ENCODE measurements at places on chromosomes 5 and 9.
A peak's percentile ranks its signal among the peaks of the same experiment; 100 is the strongest.

DNA sequence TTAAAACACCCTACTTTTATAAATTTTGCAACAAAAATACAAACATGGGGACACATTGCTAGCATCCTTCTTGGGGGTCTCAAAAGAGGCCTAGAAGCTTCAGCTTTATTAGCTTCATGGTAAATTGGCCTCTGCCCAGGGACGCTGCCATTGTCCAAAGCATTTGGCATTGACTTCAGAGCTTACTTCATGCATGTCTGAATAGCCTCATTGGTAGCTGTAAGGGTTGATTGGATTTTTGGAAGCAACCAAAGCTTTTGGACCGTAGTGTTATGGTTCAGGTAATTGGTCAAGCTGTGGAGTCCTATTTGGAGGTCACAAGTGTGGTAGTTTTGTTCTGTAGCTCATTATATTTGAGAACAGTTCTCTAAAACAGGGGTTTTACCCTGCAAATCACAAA lies 411.7 kb upstream of the SLC24A2 start:
- no peak for DNase-seq

- DNase-seq, result peak; percentile 69
These were observed 122.5 kb downstream of the SLC1A3 start for GRCh38 chr5:36728697-36729543.

DNA sequence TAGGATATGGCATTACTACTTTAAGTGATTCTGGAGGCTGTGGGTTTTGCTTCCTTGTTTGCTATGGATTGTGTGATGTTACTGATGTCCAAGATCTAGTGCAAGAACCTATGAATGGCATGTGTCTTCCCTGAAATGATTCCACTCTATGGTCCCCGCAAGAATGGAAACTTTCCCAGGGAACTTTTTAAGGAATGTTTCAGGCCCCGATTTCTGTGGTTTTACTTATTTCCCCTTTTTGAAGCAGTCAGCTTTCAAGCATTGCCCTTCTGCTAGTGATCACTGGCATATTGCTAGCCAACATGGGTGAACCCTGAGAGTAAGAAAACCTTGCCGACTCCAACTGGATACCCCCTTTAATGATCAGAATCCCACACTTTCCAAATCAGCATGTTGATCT lies 26.6 kb upstream of the CD180 start:
- DNase-seq, result no peak

DNA sequence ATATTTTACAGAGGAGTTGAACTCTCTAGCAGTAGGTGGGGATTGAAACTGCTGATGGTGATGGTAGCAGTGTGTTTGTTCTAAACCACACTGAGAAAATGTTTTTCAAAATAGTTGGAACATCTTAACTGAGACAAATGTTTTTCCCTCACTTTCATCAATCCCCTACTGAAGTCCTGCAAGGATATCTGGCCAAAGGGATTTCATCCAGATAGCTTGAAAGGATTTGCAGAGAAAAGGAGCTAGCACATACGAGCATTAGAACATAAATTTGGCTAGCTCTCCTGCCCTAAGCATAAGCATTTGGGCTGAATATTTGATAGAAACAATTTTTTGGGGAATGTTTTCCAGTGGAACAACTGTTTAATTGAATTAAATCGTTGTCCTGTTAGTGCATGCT lies 153.9 kb downstream of the CDH9 start:
- DNase-seq, result no peak

GRCh38 chr9:84990416-84990815 lies 320.9 kb downstream of the NTRK2 start:
- no peak for DNase-seq

- DNase-seq, result no peak
These were observed 40.7 kb downstream of the TIMD4 start for GRCh38 chr5:156922207-156922792.

- DNase-seq, result no peak
These were observed 47.3 kb downstream of the PWWP2A start for GRCh38 chr5:160071916-160072315.

- no peak for DNase-seq
These were observed 143.4 kb upstream of the APC start for GRCh38 chr5:112594095-112594850.

- DNase-seq, result no peak
These were observed 272.1 kb upstream of the DAB2 start for GRCh38 chr5:39696672-39697398.

DNA sequence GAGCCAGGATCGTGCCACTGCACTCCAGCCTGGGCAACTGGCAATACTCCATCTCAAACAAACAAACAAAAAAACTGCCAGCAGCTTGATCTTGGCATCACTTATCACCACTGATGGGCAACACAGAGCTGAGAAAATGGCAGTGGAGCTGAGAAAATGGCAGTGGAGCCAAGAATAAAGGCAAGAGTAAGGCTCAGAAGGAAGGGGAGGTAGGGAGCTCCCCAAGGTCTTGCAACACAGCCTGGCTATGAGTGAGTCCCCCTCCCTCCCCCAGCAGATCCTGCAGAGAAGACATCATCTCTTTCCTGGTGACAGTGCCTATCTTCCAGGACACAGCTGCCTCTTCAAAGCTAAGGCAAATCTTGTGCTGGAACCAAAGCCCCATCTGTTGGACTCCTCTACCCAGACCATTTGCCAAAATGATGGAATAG lies 70.3 kb downstream of the UGCG start:
- DNase-seq, result peak; percentile 27

DNA sequence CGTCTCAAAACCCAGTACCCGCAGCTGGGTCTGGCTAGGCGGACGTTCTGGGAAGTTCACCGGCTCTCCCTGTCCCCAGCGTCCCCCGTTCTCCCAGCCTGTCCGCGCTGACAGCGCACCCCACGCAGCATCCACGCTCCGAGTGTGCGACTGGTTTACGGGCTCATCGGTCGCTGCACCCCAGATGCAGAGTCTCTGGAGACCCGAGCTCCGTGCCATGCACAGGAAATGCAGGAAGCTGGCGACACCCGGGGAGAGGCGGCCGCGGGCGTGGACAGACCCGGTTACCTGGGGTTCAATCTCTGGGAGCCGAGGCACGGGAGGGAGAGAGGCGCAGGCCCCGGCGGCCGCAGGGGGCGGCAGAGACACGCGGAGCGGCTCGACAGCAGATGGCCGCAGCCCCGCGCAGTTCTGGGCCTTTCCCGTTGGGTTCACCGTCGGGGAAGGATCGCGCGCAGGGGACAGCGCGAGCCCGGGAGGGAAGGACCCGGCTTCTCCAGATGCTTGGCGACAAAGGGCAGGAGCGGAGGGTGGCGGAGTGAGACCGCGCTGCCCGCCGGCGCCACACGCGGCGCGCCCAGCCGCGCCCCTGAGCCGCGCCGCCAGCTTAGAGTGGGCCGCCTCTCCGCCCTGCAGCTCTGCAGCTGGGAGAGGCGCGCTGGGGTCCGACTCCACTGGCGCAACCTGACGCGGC lies 558 bp downstream of the SHROOM1 start:
- peak; percentile 41 for DNase-seq

DNA sequence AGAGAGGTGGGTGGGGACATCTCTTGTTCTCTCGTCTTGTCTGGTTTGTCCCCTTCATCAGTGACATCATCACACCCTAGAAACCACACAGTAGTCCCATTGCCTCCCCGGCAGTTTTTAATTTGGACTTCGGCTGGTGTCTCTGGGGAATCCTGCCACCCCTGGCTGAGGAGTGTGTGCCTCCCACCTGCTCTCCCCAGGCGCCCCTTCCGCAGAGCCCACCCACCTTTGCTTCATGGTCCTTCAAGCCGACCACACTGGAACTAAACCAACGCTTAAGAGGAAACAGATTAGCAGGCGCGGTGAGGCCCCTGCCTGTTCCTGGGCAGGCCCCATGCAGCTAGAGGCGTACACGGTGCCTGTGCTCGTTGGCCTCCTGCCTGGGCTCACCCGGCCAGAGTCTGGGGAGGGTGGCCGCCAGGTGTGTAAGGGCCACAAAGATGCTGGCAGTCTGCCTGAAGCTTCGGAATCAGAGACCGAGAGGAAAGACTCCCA lies 107.6 kb upstream of the SPRY4 start:
- DNase-seq, result peak; percentile 68

GRCh38 chr9:119861842-119862241 lies 492.6 kb upstream of the BRINP1 start:
- no peak for DNase-seq

DNA sequence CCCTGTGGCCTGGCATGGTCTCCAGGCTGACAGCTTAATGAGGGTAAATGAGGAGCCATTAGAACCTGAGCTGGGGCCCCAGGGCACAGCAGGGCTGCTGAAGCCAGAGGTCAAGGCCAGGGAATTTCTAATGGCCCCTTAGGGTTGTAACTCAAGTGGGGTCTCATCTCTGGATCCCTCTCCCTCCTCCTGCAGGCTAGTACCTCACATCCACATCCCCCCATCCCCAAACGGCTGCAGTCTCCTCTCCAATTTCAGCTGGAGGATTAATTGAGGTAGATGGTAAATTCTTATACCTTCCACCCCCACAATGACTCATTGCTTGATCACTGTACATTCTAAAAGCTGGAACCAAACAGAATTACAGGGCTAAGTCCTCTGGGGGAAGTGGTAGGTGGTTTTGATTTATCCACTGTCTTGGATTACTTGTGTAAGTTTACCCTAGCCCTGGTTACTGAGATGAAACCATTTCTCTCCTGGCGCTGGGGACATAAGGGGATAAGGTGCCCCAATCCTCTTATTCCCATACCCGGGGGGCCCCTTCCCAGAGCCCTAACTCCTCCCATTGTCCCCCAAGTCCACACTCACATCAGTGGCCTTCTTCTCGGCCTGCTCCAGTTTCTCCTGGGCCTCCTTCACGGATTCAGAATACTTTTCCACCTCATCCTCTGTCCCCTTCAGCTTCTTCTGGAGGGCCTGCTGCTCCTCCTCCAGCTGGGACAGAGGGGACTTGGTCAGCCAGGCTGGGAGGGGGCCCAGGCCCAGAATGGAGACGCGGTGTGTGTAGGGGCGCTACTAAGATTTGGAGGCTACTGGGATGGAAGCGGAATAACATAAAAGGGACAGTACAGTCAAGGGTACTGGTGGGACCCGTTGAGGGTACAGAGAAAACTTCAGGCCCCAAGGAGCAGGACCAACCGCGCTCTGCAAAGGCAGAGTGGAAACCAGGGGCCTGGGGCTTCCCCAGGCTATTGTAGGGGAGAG lies 875 bp downstream of the TPM2 start:
- DNase-seq, result no peak

GRCh38 chr5:58133631-58134296 lies 326.1 kb downstream of the PLK2 start:
- DNase-seq, result peak; percentile 8

GRCh38 chr5:1420211-1421195 lies 24.7 kb downstream of the SLC6A3 start:
- no peak for DNase-seq

DNA sequence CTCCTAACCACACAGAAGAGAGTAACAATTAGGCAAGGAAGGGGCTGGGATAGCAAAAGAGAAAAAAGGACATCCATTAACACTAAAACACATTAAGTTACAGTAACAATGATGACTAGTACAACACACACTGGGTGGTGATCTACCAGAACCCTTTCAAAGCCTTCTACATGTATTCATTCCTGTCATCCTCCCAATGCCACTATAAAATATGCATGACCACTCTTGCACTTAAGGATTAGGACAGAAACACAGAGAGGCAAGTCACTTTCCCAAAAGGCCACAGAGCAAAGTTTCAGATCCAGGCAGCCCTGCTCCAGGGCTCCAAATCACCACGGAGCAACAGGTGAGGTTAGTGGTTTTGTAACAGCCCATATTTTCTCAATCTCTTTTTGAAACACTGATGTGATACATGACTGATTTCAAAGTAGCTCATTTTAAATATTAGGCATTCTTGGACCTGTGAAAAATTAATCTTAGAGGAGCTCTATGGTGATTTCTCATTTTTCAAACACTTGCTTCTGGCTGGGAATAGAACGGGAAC lies 86.7 kb downstream of the AUH start:
- DNase-seq, result no peak

GRCh38 chr5:14337593-14337992 lies 194.5 kb downstream of the TRIO start:
- DNase-seq, result no peak

- no peak for DNase-seq
These were observed 58.0 kb downstream of the PTPN3 start for GRCh38 chr9:109440117-109440515.

- no peak for DNase-seq
These were observed 99.6 kb downstream of the BASP1 start for GRCh38 chr5:17316970-17317459.

GRCh38 chr9:37531699-37532098 lies 44.5 kb downstream of the FBXO10 start:
- DNase-seq, result no peak

GRCh38 chr5:31770998-31771397 lies 132.1 kb downstream of the PDZD2 start:
- no peak for DNase-seq
